ENCODE measurements at places on chromosomes 2 and 18.

GRCh38 chr18:56302156-56302555, 336.2 kb downstream of the TXNL1 start:
- no peak for DNase-seq

- DNase-seq = no peak
These were observed 50.7 kb upstream of the DDX18 start for GRCh38 chr2:117763804-117764203.

- no peak for DNase-seq
These were observed 27.0 kb downstream of the SLC14A2 start for GRCh38 chr18:45642238-45642637.

DNA sequence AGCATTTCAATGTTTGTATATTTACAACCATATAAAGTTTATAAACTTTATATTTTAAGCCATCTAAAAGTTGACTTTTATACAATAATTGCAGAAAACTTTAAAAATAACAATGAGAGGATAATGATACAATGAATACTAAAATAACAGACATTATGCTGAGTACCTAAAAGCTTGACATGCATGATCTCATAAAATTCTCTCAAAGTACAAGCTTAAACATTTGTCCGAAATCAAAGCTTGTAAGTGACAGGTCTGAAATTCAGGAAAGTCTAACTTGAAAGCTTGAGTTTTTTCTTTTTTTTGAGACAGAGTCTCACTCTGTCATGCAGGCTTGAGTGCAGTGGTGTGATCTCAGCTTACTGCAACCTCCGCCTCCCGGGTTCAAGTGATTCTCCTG, 84.1 kb upstream of the FRZB start:
- no peak for DNase-seq

DNA sequence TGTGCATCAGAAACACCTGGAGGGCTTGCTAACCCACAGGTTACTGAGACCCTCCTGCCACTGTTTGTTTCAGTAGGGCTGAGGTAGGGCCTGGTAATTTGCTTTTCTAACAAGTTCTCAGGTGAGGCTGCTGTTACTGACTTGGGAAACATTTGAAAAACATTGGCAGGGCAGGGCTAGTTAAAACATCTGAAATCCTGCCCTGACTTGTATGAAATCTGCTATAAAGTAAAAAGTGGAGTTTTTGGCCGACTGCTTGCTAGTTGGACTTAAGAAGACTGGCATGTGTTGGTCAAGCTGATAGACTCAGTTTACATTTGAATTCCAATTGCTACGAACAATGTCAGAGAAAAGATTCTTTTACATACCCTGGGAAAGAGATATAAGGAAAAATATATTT, 111.6 kb upstream of the DLX2 start:
- no peak for DNase-seq

GRCh38 chr2:170493426-170494097, 221.6 kb upstream of the SP5 start:
- DNase-seq = no peak

- no peak for DNase-seq
These were observed 132.2 kb upstream of the ITGB6 start for GRCh38 chr2:160332318-160332717.

DNA sequence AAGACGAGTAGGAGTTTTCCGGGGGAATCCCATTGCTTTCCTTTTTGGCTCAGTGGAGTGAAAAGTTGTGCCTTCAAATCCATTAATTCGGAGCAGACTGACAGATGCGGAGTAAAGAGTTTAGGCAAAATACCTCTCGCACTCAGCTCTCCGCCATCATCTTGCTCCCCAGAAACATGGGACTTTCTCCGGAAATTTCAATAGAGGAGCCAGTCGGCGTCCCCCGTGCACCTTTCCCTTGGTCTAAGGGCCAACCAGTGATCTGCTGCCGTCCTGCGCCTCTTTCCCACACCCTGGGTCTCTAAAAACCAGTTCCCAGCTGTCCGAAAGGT, 318 bp downstream of the TYW5 start:
- DNase-seq = no peak

GRCh38 chr2:234945339-234945873, 6.4 kb upstream of the SH3BP4 start:
- DNase-seq = no peak

DNA sequence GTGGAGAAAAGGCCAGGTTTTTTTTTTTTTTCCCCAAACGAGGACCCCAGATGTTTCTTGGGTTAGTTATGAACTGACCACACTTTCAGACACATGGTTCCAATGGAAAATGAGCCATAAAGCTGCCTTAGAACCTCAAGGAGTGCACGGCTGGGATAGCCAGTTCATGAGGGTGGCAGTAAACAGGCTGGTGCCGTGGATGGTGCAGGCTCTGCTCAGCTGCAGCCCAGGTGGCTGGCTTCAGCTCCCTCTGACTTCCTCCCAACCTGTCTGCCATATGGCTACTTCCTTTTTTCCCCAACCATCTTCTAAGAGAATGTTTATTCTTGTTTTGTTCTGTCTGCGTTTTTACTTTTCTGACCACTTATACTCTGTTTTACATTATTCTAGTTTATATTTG, 109.8 kb upstream of the LMAN1 start:
- DNase-seq = no peak

DNA sequence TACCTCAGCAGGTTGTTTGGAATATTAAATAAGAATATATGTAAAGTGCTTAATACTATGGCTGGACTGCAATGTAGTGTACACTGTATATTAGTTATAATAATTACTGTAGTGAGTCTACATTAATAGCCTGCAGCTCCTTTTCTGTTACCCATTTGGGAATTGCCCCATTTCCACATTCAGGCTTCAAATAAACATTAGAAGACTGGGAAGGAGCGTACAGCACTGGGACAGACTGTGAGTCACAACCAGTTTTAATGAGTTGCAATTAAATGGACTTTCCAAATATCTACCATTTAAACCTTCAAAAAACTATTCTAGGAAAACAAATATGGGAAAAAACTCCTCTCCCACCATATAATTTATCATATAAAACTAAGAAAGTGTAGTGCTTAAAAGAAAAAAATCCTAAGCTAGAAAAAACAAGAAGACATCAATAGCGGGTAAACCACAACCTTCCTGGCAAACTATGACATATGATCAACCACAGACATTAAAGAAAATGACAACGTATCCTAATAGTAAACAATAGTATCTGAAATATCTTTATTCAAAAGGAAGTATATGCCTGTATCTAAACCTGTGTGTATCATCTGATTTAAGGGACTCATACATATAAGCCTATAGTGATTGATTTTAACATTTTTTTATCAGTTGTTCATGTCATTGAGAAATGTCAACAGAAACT, 86.1 kb downstream of the TRIP12 start:
- no peak for DNase-seq

DNA sequence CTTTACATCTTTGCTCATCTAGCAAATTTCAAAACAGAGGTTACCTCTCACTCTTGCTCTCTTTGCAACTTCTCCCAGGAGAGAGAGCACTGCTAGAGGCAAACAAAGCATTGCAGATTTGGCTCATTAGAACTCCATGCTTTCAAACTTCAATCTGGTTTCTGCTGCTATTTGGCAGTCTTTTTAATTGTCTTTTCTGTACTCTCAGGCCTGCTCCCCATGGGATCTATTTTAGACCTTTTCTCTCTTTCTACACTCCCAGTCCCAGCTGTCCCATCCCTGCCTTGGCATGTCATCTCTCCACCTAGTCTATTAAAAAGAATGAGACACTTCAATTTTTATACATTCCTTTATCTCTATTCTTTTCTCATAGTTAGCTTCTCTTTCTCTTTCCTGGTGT, 15.2 kb downstream of the KCNJ3 start:
- DNase-seq = no peak

- no peak for DNase-seq
These were observed 131.5 kb downstream of the CPS1 start for GRCh38 chr2:210687786-210688470.

DNA sequence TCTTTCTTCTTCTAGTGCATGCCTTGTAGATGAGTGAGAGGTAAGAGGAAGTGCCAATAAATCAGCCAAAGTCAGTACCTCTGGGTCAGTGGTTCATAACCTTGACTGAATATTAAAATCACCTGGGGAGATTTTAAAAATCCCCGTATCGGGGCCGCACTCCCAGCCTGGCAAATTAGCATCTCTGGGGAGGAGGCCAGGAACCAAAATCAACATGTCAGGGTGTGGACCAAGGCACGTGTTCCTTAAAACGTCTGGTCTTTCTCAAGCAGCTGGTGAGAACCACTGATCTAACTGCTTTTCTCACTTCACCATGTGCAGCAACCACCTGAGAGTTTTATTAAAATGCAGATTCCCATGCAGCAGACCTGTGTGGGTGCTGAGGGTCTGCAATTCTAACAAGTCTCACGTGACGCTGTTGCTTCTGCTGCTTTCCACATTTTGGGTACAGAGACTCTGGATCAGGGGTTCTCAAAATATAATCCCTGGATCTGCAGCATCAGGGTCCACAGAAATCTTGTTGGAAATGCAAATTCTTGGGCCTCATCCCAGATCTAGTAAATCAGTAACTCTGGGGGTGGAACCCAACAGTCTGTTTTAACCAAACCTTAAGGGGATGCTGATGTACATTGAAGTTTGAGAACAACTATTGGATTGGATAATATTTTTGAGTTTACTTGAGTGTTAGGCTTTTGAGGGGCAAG, 49.5 kb downstream of the CHST9 start:
- no peak for DNase-seq

- DNase-seq = no peak
These were observed 36.2 kb downstream of the TNFRSF11A start for GRCh38 chr18:62361288-62361687.

DNA sequence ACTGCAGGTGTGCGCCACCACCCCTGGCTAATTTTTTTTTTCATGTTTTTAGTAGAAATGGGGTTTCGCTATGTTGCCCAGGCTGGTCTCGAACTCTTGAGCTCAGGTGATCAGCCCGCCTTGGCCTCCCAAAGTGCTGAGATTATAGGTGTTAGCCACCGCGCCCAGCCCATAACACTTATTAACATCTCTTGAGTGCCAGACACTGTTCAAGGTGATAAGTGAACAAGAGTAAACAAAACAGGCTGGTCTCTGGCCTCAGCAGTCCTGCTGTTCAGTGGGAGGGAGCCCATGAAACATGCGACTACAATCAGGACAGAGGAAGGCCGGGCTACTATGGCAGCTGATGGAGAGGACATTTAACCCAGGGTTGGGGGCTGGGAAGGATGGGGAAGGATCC, 42.3 kb downstream of the KCTD1 start:
- no peak for DNase-seq

GRCh38 chr18:10258836-10259474, 195.5 kb upstream of the APCDD1 start:
- DNase-seq = no peak

- DNase-seq = no peak
These were observed 41.1 kb downstream of the UPP2 start for GRCh38 chr2:158142568-158143332.

GRCh38 chr2:28528206-28528605, 32.3 kb downstream of the PLB1 start:
- DNase-seq = no peak

GRCh38 chr2:231174211-231174651, 24.2 kb upstream of the ARMC9 start:
- DNase-seq = no peak

DNA sequence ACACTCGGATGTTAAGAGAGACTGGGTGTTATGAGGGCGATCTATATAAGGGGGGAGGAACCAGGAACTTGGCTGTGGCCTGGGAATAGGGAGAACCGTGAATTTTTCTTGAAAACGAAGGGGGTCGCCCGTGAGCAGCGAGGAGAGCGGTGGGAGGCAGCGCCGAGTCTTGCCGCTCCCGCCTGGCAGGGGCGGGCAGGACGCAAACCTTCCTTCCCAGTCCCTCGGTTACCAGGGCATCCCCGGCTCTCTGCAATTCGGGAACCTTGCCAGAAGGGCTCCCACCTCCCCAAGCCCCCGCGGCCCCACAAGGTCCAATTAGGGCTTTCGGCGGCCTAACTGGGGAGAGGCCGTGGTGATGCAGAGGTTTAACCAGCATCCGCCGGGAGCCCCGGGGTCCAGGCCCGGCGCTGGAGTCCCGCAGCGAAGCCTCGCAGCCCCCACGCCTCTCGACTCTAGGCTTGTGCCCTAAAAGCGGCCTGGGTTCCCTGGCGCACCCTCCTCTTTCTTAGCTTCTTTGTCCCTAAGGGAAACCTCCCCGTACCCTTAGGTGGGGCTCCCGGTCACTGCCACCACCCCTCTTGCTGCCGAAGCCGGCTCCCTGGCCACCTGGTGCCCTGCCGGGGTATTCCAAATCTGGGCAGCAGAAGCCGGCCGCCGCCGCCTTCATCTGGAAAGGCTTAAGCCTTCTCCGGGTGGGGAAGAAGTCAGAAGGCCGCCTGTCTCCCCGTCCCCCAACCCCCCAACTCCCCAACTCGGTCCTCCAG, 680 bp upstream of the FHOD3 start:
- DNase-seq = peak; percentile 93

DNA sequence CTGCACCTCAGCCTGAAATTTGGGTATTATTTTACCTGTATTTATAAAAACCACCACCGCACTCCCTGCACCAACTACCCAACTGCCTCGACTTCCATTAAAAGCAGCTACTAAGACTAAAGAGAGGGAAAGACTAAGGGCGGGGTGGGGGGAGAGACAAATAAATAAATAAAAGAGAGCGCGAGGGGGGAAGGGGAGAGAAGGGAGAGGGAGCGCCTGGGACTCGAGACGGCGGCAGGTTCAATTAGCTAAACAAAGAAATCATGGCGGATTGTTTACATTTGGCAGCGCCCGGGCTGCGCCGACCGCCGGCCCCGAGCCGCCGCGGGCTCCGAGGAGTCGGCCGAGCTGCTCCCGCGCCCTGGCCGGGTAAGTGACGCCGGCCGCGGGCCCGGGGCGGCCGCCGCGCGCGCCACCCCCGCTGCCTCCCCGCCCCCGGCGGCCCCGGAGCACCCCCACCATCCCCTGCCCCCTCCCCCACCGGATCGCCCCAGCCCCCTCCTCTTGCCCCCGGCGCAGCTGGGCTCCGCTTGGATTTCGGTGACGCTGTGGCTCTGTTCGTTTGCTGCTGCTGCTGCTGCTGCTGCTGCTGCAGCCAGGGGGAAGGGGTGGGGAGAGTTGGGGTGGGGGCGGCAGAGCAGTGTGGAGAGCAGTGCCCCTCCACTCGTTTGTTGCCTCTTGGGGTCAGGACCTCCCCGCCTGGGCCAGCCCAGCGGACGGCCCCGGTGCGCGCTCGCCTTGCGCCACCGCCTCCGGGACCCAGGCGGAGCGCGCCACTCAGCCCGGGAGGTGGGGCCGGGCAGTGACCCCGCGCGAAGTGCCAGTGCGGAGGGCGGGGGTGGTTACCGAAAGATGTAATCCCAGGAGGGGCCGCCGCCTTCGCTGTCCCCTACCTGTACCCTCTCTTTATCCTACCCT, 187.2 kb upstream of the FANCL start:
- DNase-seq = peak; percentile 57

DNA sequence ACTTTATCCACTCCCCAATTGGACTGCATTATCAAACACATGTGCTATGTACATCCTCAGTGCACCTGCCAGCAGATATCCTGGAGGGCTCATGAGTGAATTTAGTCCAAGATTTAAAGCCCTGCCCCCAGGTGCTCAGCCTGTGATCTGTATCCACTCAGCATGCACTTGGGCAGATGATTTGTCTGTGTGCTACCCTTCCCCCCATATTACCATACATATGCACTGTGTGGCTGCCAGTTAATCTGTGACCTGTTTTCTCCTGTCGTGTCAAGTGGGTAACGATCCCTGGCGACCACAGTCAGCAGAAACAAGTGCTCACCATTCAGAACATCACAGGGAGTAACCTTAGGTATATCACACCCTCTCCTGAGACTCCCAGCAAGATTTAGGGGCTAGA, 10.2 kb downstream of the NAGK start:
- no peak for DNase-seq

Data from HEK293T (cell line).